ENCODE measurements at places on chromosomes 13 and 19.

- DNase-seq, result no peak
Measured at GRCh38 chr13:36382030-36382429, 35.8 kb upstream of the SPART start.

DNA sequence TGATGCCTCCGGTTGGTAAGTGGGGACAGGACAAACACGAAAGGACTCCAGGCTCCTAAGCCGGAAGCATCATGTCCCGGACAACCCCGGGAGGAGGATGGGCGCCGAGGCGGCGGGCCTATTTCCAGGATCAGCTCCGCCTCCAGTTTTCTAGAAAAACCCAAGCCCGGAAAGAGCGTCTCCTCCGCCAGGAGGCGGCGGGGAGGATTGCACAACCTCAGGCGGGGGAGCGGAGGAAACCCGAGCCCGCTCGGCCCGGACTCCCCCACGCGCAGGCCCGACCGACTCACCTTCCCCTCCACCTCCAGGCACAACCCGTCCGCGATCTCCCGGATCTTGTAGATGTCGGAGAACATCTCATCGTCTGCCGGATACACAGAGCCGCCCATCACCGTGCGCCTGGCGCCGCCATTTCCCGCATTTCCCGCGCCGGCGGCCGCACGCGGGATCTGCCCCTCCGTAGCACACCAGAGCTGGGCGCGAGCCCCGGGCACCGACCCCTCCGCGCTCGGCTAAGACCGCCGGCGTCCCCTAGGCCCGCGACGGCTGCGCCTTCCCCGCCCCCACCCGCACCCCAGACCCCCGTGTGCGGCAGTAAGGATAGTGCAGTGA, 455 bp downstream of the TPT1 start:
- DNase-seq, result peak; percentile 92

DNA sequence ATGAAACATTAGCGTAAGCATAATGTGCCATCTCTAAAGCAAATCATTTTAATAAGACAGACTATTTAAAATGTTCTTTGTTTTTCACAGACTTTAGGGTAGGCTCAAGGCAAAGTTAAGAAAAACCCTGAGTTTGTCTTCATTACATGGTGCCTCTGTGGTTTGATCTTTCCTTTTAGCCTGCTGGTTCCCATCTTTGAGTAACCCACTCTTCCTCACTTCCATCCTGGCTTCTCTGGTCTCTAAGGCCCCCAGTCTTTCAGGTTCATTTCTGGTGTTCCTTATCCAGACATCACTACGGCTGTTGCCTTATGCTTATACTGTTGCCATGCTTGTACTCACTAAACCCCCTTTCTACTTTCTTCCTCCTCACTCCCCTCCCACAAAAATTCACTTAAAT, 38.4 kb downstream of the DACH1 start:
- DNase-seq, result peak; percentile 86

DNA sequence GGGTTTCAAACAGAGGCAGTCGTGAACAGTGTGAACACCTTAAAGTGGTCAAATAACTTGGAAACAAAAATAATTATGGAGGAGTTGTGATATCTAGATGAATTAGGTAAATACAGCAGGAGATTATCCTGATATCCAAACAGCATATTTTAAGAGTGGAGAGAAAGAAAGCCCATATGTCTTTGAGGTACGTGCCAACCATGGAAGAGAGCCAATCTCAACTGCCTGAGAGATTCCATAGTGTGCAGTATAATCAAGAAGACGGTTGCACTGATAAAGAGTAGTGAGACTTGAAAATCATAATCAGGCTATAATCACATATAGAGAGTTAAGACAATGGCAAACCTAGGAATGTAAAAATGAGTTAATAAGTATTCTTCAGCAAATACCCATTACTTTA, 472.8 kb upstream of the SLITRK5 start:
- no peak for DNase-seq

DNA sequence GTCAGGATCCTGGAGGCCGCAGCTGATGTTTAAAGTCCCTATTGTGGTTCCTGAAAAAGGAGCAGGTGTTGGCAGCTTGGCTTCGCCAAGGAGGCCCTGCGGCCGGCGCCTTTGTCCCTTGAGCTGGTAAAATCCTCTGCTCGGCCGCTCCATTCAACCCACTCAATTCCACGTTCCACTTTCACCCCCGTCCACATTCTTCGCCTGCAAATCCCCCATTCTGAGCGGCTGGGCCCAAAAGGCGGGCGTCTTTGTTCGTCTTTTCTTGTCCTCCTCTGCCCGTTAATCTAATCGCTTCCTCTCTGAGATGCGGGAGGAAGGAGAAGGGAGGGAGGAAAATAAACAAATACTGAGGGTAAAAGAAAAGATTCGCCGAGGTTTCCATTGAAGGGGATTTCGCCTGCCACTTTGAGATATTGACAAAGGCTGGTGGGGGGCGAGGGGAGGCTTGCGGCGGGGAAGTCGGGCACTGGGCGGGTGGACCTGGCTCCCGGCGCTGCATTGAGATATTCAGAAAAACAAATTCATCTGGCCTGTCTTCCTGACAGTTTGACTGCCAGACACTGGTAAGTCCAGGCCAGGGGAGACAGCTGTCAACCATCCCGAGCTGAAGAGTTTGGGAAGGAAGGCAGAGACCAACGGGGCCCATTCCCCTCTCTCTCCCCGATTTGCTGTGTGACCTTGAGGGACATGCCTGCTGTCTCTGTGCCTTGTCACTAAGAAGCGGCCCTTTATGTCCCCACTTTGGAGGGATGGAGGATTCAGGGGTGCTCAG, 37.6 kb downstream of the ZNRF4 start:
- no peak for DNase-seq

- no peak for DNase-seq
Measured at GRCh38 chr19:44908836-44909261, 3.3 kb downstream of the APOE start.

GRCh38 chr19:31503211-31503610, 154.0 kb upstream of the TSHZ3 start:
- no peak for DNase-seq

GRCh38 chr13:40077396-40078027, 422.1 kb downstream of the COG6 start:
- DNase-seq, result no peak

- no peak for DNase-seq
Measured at GRCh38 chr19:14699641-14700040, 9.8 kb downstream of the ZNF333 start.

GRCh38 chr13:46622630-46623256, 69.8 kb downstream of the LRCH1 start:
- DNase-seq, result no peak

- DNase-seq, result no peak
Measured at GRCh38 chr13:112574834-112575613, 12.9 kb downstream of the TUBGCP3 start.

DNA sequence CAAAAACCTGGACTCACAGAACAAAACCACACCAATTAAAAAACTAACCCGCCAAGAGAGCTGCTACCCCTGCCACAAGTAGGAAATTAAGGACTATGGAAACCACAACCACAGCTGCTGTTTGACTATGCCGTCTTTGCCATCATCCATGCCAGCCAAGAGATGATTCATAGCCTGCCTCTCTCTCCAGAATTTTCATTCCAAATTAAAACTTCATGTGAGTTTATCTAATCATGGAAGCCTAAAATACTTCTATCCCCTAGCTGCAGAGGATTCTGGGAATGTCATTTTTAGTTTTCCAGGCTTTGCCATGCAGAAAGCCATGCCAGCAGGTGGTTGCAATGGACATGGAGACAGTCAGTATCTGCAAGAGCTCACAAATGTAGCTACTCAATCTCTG, 27.6 kb upstream of the GTF2F2 start:
- no peak for DNase-seq

DNA sequence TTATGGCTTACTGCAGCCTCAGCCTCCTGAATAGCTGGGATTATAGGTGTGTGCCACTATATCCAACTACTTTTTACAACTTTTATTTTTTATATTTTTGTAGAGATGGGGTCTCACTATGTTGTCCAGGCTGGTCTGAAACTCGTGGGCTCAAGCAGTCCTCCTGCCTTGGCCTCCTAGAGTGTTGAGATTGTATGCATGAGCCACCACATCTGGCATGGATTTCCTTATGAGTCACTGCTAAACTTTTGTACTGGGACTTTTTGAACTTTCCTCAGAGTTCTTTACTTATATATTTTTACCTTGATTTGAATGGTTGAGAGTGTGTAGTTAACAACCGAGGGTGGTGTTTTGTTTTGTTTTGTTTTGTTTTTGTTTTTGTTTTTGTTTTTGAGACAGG, 33.4 kb downstream of the DNAJC3 start:
- DNase-seq, result no peak

GRCh38 chr19:51142119-51142518, at the start of gene SIGLEC7:
Gene SIGLEC7 (plus strand): TSS chr19:51142301. CDS start chr19:51142370, 69 bp downstream.
- DNase-seq, result no peak

DNA sequence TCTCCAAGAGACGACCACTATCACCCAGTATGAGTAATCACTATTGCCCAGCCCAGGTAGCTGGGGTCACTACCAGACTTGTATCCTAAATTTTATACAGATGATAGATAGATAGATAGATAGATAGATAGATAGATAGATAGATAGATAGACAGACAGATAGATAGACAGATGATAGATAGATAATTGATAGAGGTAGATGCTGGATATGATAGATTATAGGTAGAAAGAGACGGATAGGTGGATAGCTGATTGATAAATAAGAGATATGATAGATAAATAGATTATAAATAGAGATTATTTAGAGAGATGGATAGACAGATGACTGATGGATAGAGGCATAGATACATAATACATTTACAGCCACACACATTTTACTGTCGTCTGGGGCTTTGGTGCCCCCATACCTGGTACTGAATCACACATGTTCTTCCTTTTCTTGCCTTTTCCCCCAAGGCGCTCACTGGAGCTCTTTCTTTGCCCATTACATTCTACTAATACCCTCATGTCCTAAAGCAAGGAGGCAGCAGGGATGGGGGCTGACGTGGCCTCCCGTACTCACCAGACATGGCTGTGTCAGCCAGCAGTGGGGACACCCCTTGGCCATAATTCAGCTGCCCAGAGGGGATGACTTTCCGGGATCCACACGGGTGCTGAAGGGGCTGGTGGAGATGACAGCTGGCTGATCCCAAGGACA, 44.6 kb upstream of the CCNE1 start:
- DNase-seq, result no peak

DNA sequence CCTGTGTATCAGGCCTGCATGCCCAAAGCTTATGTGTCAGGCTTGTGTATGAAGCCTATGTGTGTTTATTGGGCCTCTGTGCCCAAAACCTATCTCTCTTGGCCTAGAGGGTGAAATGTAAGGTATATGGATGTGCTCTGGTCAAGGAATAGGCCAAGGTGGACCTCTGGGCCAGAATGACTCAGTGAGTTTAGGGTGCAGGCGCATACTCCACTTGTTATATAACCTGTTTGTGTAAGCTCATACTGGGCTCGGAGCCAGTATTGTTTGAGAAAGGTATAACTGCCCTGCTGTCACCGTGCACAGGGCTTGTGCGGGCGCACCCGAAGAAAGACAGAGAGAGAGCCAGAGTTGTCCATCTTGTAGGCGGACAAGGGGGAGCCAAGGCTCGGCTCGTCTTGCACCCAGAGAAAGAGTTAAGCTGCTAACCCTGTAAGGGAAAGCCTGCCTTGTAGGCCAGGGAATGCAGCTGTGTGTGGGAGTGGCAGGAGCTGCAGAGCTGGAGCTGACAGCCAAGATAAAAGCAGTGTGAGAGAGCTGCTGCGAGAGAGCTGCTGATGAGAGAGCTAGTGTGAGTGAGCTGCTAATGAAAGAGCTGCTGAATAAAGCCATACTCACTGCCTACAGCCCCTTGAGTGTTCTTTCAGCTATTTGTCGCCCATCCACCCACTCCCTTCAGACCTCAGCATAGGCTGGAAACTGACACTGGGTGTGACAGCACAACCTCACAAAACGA, 43.4 kb upstream of the N4BP2L1 start:
- no peak for DNase-seq

- no peak for DNase-seq
Measured at GRCh38 chr19:53646144-53646543, 14.3 kb downstream of the DPRX start.
